KBM-7 (cell line): ENCODE measurements at places on chromosomes 5 and 9.

DNA sequence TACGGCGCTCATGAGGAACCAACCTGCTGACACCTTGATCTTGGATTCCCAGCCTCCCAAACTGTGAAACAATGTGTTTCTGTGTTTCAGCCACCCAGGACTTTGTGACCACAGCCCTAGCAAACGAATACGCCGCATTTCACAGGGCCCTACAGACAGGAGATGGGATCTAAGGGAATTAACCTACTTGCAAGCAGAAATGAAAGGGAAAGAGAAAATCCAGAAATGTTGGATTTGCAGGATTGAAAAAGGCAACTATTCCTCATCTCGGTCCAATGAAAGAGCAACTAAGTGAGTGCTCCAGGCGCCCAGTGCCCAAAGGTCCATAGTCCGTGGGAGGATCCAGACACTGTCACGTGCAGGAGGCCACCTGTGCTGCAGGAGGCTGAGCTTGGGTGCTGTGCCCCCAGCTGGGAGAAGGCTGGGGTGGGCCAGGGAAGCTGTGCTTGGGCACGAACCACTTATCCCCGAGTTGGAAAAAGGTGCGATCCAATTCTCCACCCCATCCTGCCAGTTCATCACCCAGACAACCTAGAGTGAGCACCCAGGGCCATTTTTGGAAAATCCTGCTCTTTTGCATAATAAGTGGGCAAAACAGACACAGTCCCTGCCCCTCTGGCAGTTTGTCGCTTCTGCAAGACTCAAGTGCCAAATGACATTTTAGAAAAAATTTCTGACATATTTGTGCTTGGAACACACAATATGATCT, 177.9 kb downstream of the C9orf50 start:
- no peak for DNase-seq

DNA sequence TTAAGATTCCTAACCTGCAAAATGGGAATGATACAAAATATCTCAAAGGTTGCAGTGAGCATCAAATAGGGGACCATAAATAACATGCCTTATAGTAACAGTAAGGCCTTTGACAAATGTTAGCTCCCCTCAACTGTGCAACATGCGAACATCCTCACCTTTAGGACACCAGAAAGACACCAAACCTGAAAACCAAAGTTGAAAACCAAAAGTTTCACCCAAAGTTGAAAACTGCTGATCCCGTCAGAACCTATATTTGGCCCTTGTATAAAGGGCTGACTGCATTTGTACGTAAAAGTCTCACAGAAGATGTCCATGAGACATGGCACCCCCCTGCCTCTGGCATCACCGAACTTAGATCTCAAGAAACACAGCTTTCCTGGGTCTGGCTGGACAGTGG, 12.1 kb downstream of the CDK5RAP2 start:
- DNase-seq, result no peak

- DNase-seq, result no peak
Observed at GRCh38 chr5:135266975-135267374, 132.1 kb downstream of the MACROH2A1 start.

GRCh38 chr5:4189317-4189716, 593.7 kb downstream of the IRX1 start:
- DNase-seq, result peak; percentile 69

GRCh38 chr5:59380350-59380951, 513.1 kb downstream of the PDE4D start:
- DNase-seq, result peak; percentile 83

- no peak for DNase-seq
Observed at GRCh38 chr5:103476811-103477210, 85.8 kb downstream of the NUDT12 start.

GRCh38 chr5:108521841-108522506, 140.1 kb upstream of the FBXL17 start:
- peak; percentile 61 for DNase-seq

DNA sequence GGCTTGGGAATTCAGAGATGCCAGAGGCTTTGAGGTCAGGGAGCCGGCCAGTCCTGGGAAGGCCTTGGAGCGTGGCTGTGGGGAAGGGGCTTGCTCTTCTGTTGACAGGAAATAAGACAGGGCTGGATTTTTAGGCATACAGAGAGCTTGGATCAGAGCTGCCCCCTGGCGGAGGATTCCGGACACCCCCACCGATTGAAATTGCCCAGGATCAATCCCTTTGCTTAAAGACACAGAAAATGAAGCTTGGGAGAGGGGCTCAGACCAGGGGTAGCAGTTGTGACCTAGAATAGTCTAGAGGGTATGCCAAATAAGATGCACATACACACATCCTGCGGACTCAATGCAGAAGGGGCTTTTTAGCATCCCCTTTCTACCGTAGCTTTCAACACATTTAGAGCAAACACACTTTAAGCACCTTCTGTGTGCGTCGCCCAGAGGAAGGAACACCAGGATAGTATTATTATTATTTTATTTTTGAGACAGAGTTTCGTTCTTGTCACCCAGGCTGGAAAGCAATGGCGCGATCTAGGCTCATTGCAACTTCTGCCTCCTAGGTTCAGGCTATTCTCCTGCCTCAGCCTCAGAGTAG, 1.7 kb upstream of the NTMT1 start:
- peak; percentile 86 for DNase-seq

GRCh38 chr5:153571162-153571561, 80.7 kb downstream of the GRIA1 start:
- DNase-seq, result no peak

DNA sequence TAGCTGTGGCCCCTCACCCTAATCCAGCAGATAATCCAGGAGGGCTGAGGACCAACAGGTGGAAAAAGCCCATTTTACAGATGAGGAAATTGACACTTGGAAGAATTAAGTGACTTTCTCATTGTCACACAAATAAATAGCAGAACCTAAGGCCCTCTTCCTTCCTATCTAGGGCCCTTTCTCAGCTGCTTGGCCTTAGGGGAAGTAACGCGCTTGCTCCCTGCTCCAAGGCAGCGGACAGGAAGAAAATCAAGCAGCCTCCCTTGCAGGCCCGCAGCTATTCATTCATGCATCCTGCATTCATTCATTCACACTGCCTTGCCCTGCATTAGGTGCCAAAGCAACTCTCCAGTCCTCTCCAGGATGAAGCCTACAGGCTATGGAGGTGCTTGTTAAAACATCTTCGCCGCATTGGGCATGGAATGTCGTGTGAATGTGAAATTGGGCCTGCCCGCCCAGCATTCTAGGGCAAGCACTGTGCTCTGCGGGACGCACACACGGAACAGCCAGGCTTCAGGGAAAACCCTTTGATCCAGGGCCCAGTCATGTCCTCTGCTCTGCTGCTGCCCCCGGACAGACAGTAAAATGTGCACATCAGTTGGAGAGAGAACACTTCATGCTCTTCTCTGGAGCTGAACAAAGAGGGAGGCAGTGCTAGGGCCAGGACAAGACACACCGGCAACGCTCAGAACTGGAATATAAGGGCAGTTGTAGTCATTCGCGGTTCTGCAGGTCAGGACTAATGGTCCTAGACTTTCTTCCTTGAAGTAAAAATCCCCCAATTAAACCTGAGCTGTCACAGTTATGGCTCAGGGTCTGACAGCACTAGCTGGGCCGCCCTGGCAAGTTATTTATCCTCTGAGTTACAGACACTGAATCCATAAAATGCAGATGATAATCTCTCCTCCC, 166.0 kb downstream of the COL23A1 start:
- DNase-seq, result no peak

DNA sequence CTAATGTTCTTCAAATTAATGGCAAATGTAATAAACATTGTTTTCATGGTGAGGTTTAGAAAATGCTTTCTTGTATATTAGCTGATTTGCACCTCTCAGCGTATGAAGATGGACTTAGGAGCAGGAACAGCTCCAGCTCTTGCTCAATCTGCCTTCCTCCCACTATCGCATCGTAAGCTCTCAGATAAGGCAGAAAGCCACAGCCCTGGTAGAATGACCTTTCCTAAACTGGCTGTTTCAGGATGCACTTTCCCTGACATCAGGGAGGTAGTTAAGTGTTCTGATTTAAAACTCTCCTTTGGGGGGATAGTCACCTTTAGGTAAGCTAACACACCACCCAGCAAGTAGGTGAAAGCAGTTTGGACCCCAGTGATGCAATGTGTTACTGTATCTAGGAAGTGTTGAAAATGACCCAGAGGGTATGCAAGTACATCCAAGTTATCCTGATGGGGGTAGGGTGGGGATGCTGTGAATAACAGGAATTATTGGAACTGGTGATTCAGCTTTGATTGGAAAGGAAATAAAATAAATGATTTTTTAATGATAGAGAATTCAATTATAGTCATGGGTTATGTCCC, 72.3 kb downstream of the LMNB1 start:
- no peak for DNase-seq

DNA sequence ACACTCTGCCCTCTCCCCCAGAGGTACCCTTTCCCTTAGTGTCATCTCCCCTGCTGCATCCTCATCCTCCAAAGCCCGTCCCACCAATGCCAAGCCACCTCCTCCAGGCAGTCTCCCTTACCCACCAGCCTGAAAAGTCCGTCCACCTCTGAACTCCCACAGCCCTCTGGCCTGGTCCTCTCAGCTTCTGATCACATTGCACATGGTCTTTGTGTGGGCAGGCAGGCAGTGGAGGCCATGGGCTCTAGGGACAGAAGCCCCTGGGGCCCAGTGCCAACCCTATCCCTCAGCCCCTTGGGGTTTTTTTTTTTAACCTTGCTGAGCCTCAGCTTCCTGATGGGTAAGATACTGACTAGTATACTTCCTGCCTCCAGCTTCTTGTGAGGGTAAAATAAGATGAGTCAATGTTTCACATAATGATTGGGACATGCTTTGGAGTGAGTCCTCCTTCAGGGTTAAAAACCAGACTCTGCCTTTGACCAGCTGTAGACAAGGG, 19.4 kb downstream of the CSF1R start:
- DNase-seq, result no peak

- no peak for DNase-seq
Observed at GRCh38 chr9:107584186-107584585, 94.6 kb upstream of the KLF4 start.

DNA sequence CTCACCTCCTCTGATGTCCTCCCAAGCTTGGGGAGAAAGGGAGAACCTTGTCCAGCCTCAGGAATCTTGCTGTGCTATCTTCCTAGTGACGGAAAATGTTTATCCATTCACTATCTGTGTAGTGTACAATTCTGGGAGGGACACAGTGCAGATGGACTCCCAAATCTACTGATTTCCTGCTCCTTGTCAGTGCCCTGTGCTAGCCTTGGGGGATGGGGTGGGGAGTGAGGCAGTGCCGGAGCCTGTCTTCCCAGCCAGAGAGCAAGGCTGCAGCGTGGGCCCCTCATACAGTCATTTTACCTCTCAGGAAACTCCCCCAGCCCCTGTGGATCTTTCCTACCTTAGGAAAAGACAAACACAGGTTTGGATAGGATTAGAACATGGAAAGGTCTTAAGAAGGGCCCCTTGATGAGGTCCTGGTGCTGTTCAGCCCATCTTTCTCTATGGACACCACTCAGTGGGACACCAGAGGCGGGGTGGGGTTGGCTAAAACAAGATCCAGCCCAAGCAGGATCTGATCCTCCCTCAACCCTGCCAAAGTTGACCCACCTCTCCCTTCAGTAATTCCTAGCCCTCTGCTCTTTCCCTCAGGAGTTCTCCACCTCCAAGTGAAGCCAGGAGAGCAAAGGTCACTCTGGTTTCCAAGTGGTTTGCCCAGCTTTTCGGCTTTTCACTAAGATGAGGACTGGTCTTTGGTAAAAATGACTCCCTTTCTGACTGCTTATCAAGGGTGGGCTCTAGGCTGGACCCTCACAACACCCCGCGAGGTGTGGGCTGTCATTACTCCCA, 3.4 kb downstream of the DOLK start:
- DNase-seq, result no peak

GRCh38 chr9:4984171-4984620, 876 bp upstream of the JAK2 start:
- DNase-seq, result no peak

- DNase-seq, result no peak
Observed at GRCh38 chr5:1959725-1960581, 77.2 kb upstream of the IRX4 start.

DNA sequence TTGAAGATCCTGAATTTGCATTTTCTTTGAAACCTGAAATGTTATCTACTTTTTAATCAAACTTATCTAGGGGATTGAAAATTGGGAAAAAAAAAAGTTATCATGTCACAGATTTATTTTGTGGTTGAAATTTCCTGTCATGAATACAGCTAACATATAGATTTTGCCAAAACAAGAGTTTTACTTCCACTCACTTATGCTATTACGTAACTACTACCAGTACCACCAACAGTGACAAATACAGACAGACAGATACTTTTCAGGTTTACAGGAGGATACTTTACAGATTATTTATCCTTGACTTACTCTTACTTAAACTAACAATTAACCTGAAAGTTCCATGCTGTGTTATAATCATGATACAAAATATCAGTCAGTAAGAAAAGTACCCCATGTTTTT, 6.8 kb upstream of the MRPS30 start:
- no peak for DNase-seq

- DNase-seq, result no peak
Observed at GRCh38 chr5:77851176-77852067, 75.3 kb upstream of the TBCA start.

GRCh38 chr9:114177423-114178064, 22.2 kb downstream of the COL27A1 start:
- no peak for DNase-seq

GRCh38 chr5:72895758-72896157, 60.1 kb upstream of the FCHO2 start:
- DNase-seq, result no peak

- DNase-seq, result no peak
Observed at GRCh38 chr5:108081707-108082106, 300.2 kb downstream of the FBXL17 start.

- DNase-seq, result peak; percentile 7
Observed at GRCh38 chr9:18976709-18977531, 56.1 kb downstream of the SAXO1 start.

GRCh38 chr9:99366621-99367020, 144.5 kb downstream of the SEC61B start:
- DNase-seq, result no peak

DNA sequence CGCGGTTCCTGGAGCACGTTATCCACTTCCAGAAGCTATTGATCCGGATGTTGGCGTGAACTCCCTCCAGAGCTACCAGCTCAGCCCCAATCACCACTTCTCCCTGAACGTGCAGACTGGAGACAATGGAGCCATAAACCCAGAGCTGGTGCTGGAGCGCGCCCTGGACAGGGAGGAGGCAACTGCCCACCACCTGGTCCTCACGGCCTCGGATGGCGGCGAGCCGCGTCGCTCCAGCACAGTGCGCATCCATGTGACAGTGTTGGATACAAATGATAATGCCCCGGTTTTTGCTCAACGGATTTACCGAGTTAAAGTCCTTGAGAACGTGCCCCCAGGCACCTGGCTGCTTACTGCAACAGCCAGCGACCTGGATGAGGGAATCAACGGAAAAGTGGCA, 809 bp downstream of the PCDHGA9 start:
- DNase-seq, result no peak

GRCh38 chr9:135343837-135344522, 135.6 kb upstream of the PPP1R26 start:
- peak; percentile 24 for DNase-seq

GRCh38 chr5:154087260-154087659, 48.5 kb downstream of the MFAP3 start:
- DNase-seq, result no peak

DNA sequence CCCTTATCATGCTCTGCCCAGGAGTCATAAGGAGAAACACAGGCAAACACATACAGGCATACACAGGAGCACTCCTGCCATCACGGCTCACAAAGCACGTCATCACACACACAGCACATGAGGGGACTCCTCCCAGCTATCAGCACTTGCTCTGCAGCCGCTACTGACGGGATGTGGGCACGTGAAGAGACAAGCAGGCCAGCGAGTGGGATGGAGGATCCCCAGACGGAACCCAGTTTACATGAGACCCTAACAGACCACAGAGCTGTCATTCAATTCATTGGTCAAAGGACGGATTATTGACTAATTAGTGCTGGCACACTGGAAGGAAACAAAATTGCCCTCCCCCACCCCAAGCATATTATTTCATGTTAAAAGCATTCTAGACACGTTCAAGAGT, 53.6 kb downstream of the SEMA4D start:
- no peak for DNase-seq
